ENCODE measurements at places on chromosomes 11 and 22.
A peak's percentile ranks its signal among the peaks of the same experiment; 100 is the strongest.

DNA sequence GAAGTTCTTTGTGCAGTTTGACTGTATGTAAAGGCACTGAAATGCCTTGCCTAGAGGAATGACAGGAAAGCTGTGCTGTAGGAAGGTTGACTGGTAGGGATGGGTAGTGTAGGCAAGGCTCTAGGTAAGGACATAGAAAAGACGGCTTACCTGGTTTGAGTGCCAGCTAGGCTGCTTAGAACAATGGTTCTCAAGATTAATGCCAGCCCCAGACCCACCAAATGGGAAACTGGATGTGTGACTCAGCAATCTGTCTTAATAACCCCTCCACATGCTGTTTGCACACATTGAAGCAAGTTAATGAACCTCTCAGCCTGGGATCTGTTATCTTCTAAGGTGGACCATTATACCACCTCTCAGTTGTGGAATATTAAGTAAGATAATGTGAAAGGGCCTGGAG, 3.7 kb downstream of the RPS3 start:
- no peak for DNase-seq

- no peak for DNase-seq
Measured at GRCh38 chr11:18692941-18693760, 5.4 kb upstream of the TMEM86A start.

DNA sequence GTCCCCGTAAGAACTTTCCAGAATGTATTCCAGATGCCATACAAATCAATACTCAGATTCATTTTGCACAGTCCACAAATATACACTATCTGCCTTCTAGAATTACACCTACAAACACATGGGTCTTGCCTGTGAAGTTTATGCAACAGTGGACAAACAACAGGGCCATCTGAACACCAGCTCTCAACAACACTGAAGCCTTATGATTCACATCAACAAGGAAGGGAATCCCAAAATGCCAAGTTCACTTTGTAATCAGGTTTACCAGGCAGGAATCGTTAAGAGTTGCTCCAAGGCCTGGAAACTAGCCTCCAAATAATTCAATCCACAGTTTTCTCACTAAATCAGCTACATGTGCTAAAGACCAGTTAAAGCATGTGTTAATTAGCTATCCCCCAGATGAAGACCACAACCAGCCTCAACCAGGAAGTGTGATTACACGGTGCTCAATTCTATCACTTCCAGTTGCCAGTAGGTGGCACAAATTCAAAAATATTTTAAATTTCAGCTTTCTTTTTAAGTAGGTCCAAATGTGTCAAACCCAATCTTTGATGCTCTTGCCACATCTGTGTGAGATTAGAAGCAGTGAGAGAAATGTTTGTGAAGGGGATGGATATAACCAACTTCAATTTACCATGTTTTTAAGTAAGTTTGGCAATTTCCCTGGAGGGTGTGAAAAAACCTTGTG, 139.1 kb upstream of the BDNF start:
- DNase-seq, result no peak

DNA sequence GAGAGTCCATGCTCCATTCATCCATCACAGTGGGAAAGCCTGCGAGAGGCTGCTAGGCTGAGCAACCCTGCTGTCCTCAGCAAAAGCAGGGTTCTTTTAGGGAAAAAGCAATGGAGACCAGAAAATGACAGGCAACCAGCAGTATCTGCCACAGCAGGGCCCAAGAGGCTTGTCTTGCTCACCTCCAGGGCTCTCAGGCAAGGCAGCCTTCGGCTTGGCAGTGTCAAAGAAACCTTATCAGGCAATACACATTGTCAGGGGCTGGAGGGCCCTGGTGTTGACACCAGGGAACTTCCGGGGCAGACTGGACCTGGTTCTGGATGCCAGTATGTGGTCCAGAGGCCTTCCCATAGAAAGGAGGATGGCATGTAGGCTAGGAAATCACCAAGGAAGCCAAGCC, 10.2 kb upstream of the TLCD5 start:
- no peak for DNase-seq

DNA sequence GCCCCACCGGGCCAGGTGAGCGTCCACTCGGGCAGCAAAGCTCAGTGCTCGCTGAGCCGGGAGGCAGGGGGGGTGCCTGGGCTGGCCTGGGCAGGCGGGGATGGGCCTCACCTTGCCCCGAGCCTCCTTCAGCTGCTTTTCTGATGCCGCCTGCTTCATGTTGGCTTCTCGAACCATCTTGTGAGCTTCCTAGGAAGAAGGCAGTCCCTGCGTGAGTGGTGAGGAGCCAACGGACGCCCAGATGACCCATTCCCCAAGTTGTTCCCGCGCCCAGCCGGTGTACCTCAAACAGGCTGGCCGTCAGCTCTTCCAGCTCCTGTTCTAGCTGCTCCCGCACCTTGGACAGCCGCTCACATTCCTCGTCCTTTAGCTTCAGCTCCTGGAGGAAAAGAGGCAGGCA, 10.1 kb downstream of the RAB3IL1 start:
- DNase-seq, result no peak

DNA sequence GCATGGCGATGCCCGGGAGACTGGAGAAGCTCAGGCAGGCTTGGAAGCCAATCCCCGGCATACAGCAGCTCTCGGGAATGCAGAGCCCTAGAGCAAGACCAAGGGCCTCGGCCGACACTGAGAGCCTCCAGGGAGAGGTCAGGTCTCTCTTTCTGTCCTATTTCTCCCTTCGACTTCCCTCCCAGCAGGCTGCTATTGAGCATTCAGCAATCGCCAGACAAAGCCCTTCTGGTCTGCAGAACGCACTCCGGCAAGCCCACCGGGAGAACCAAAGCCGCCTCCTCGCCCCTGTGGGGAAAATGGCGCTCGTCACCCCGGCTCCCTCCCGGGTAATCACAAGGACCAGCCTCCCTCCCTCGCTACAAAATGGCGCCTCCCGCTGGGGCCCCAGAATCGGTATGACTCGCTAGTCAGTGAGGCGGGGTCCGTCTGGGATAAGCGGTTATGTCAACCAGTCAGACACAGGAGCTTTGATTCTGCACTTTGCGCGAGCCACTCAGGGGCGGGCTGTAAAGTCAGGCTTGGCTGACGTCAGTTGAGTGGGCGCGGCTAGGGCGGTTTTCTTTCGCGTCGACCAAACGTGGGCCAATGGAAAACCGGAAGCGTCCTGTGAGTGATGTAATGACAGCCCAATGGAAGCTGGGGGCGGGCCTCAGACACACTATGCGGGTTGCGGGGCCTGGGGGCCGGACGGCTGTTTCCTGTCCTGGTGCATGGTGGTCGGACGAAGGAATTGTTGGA, at the start of gene ZNF143:
Gene ZNF143, plus strand, starts transcription at position 691 of the 741 bp plus-strand sequence. CDS start 10,297 bp downstream, outside the sequence.
- DNase-seq, result peak; percentile 100

DNA sequence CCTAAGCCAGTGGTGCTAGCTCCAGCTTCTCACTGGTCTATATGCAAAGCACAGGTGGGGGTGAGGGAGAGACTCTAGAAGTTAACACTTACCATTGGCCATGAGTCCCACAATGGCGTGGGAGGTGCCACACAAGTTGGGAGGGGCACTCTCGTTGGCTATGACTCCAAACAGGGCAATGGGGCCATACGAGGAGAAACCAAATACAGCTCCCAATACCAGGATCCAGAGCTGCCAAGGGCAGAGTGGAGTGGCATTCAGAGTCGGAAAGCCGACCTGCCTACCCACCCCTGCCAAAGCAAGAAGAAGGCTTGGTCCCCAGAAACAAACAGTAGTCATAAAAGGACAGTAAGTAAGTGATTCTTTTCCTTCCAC, 5.6 kb downstream of the SLC37A4 start:
- DNase-seq, result no peak

- no peak for DNase-seq
Measured at GRCh38 chr22:29151316-29151715, 54.4 kb upstream of the EMID1 start.

GRCh38 chr22:41237707-41238569, 2.8 kb downstream of the CHADL start:
- DNase-seq, result peak; percentile 80

GRCh38 chr11:134659882-134660281, 247.8 kb upstream of the B3GAT1 start:
- DNase-seq, result no peak

DNA sequence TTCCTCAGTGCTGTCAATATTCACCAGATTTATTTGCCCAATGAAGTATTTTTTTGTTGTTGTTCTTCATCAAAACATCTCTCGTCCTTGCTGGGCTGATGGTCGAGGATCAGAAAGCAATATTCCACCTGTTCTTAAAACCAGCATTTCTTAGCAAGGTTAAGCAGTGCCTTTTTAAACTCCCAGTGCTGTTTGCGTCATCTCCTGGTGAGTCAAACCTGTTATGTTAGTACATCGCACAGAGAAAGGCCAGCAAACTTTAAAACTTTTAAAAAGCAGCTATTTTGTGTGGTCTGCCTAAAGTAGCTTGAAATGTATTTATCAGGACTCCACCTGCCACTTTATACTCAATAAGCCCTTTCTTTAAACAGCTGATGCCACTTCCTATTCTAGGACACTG, 802.0 kb downstream of the KCNA4 start:
- no peak for DNase-seq

- no peak for DNase-seq
Measured at GRCh38 chr11:63694596-63694995, 13.3 kb downstream of the RTN3 start.

- DNase-seq, result no peak
Measured at GRCh38 chr22:36891646-36892045, 21.8 kb upstream of the CSF2RB start.

- DNase-seq, result no peak
Measured at GRCh38 chr11:104465321-104465720, 301.4 kb upstream of the PDGFD start.

GRCh38 chr11:41980741-41981140, 521.3 kb upstream of the LRRC4C start:
- no peak for DNase-seq

DNA sequence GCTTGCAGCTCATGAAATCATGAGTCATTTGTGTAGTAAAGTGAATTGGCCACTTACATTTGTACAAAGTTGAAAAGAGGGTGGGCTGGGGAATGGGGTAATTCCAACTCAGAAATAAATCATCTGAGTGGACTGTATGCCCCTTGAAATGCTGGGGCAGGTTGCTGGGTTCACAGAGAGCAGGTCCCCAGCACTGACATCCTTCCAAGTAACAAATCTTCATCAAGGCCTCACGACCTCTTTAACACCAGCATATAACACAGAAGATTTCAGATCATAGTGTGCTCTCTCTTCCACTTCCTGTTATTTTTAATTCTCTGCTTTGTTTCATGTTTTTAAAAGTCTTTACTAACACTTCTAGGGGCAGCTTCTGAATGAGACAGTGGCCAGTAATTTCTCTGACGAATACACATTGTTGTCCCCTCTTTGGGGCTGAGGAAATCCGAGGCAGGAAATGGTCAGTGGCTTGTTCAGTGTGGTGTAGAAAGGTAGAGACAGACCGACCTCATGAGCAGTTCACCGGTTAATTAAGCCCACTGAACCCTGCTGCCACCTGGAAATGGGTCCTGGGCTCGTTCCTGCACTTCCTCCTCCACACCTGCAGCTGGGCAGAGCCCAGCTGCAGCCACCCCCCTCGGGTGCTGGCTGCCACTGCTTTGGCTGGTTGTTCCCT, 127.7 kb downstream of the MAML2 start:
- peak; percentile 30 for DNase-seq
